Spleen (tissue), 13 donors: ENCODE measurements at places on chromosomes 12 and 14.
A peak's percentile ranks its signal among the peaks of the same experiment; 100 is the strongest.

DNA sequence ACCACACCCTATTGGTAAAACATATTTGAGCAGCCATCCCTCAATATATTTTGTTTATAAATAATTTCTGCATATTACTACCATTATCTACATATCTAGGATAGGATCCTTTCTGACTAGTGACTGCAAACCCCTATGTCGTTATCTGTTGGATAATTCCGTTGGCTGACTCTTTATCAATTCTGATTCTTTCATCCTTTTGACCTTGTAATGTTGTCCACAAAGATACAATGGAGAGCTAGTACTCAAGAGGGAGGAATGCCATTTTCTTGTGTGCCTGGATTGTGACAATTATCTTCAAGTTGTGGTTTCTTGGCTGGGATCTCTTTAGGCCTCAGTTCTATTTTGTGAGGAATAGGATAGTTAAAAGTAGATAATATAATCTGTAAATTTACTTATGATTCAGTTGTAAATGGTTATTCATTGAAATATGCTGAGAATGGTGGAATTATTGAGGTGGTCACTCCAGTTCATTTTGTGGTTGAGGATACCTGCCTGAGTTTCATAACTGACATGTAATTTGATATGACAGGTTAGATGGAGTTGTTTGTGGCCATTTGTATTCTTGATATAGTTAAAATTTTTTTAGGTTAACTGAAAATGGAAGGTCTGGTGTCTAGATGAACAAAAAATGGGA lies 10.1 kb downstream of the CHST11 start:
- peaks cover 100% of the 10 kb centered on the region for H3K4me1 ChIP-seq
- no peak for DNase-seq
- no peak overlapping the region for H3K27ac ChIP-seq
- H3K4me3 ChIP-seq: no peak overlapping the region
- H3K27me3 ChIP-seq: no peaks in the 10 kb centered on the region

DNA sequence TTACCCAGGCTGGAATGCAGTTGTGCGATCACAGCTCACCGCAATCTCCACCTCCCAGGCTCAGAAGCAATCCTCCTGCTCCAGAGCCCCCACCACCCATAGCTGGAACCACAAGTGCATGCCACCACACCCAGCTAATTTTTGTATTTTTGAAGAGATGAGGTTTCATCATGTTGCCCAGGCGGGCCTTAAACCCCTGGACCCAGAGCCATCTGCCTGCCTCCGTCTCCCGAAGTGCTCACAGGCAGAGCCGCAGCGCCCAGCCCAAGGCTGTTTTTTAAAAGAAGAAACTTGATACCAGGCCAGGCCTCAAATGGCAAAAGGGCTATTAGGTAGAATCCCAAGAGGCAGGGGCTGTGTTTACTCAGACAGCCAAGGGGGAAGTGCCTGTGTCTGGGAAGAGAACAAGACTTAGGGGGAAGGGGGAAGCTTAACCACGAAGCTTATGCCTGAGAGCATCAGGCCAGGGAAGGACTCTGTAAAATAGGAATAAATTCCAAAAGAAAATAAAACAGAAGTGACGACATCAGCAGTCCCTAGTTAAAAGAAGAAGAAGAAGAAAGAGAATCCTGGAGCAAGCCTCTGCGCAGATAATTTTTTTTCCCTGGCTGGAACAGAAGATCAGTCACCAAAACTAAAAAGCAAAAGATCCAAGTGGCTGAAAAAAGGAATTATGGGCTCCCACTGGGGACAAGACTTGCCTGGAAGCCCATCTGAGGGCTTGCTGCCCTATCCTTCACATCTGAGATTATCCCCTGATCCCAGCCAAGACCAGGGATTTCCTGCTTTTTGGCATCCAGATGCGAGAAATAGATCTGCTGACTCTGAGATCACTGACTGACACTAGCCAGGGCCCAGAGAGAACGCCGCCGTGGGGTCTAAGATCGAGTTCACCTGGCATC lies 170.5 kb downstream of the NDUFA12 start:
- no peaks in the 10 kb centered on the region for H3K36me3 ChIP-seq
- H3K4me1 ChIP-seq: peaks cover 33% of the 10 kb centered on the region
- H3K4me3 ChIP-seq: no peak overlapping the region
- H3K27ac ChIP-seq: no peak overlapping the region

DNA sequence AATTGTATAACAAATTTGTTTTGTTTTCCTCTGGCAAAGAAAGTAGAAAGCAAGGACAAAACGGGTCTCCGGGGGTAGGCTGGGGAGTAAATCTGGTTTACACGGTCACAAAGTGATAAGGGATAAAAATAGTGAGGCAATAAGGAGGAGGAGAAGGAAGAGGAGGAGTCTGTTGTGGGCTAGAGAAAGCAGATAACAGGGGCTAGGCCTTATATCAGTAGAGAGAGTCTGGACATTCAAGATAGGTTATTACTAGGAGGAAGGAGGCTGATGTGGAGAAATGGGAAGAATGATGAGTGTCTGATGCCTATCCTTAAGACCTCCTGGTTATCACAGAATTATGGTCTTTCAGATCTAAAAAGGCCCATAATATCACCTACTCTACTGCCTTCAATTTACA lies 83.2 kb upstream of the SSTR1 start:
- no peak overlapping the region for H3K27ac ChIP-seq
- DNase-seq: no peak
- H3K36me3 ChIP-seq: no peaks in the 10 kb centered on the region
- no peak overlapping the region for H3K4me3 ChIP-seq
- H3K4me1 ChIP-seq: peaks cover 30% of the 10 kb centered on the region

- H3K27ac ChIP-seq: no peak overlapping the region
- no peak for DNase-seq
- H3K36me3 ChIP-seq: peaks cover 23% of the 10 kb centered on the region
- H3K27me3 ChIP-seq: no peaks in the 10 kb centered on the region
- no peak overlapping the region for H3K4me3 ChIP-seq
Measured at GRCh38 chr12:95874452-95874851, 15.7 kb downstream of the SNRPF start.

DNA sequence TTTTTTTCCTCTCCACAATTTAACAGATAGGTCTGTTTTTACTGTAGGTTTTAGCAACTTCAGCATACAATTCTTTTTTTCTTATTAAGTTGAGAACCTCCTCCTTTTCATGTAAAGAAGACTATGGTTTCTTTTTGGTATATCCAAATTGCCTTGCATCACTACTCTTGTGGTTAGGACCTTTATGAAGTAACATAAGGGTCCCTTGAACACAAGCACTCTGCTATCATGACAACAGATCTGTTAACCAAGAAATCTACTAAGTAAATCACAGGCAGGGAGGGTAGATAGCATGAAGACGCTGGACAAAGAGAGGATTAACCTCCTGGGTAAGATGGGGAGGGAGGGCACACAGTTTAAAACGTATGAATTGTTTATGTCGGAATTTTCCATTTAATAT lies 380.6 kb downstream of the CCDC91 start:
- no peak for DNase-seq
- H3K27me3 ChIP-seq: no peaks in the 10 kb centered on the region
- peak overlapping the region; percentile 39 for H3K27ac ChIP-seq
- H3K4me1 ChIP-seq: no peaks in the 10 kb centered on the region
- H3K4me3 ChIP-seq: no peak overlapping the region
- H3K36me3 ChIP-seq: no peaks in the 10 kb centered on the region

DNA sequence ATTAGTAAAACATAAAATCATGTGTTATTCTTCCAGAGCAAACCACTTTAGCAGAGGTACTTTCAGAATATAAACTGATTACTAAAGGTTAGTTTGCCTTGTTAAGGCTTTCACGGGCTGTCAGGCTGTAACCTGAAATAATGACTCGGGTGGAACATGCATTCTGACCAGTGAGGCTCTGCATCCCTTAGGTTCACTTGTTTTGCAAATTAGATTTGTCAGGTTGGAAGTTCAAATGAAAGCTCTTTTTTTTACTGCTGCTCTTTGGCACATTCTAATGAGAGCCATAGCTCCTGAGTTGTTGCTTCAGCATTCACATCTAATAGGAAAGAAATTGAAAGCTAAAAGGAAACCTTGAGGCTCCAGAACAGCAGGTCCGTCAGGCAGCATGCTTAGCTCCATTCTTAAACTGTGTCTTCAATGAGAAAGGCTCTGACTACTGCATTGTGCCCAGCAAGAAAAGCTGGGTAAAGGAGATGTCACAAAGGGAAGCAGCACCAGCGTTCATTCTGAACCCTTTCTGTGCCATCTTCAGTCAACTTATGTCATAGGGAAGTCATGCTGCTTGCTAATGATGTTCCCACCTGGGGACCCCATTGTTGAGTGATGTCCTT lies 445.5 kb upstream of the FBXO33 start:
- no peak overlapping the region for H3K27ac ChIP-seq
- no peak overlapping the region for H3K4me3 ChIP-seq
- DNase-seq: no peak
- H3K27me3 ChIP-seq: no peaks in the 10 kb centered on the region
- H3K4me1 ChIP-seq: no peaks in the 10 kb centered on the region

DNA sequence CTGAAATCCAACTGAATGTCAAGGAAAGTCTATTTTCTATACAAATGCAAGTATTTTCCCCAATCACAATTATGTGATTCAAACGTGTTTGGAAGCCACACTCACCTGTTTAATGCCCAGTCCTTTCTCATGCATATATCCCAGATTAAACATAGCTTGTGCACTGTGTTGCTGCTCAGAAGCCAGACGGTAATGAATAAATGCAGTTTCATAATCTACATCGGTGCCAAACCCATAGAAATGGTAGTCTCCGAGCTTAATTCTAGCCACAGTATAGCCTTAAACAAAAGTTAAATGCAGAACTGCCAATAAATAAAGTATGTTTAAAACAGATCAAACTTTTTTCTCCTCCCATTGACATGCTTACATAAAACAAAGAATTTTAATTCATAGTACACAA lies 49.5 kb downstream of the SEL1L start:
- no peaks in the 10 kb centered on the region for H3K27me3 ChIP-seq
- DNase-seq: no peak
- H3K27ac ChIP-seq: no peak overlapping the region
- no peak overlapping the region for H3K4me3 ChIP-seq
- no peaks in the 10 kb centered on the region for H3K36me3 ChIP-seq

DNA sequence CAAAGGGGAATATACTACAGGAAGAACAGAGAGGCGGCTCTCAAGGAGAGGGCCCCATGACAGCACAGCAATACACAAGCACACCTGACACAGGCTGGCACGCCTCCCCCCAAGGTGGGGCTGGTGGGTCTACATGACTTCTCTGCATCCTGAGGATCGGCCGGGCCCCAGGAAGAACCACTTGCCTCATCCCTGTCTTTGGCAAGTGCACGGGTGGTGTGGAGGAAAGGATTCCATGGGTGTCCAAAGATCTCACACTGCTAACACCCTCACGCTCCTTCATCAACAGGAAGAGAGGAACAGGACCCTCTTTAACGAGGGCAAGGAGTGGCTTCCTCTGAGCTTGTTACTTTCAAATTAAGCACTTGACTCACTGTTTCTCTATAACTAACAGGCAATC lies 7.3 kb downstream of the VAMP1 start:
- H3K36me3 ChIP-seq: peaks cover 100% of the 10 kb centered on the region
- peaks cover 90% of the 10 kb centered on the region for H3K4me1 ChIP-seq
- H3K27ac ChIP-seq: peak overlapping the region; percentile 91
- no peaks in the 10 kb centered on the region for H3K27me3 ChIP-seq
- H3K4me3 ChIP-seq: no peak overlapping the region
- DNase-seq: no peak

GRCh38 chr12:132160016-132160415 lies 15.8 kb downstream of the NOC4L start:
- peak; percentile 68 for DNase-seq
- peaks cover 14% of the 10 kb centered on the region for H3K27me3 ChIP-seq
- peaks cover 15% of the 10 kb centered on the region for H3K4me1 ChIP-seq

GRCh38 chr12:111767362-111768158 lies 827 bp downstream of the ALDH2 start:
- peaks cover 57% of the 10 kb centered on the region for H3K4me1 ChIP-seq
- peaks cover 4% of the 10 kb centered on the region for H3K36me3 ChIP-seq
- no peaks in the 10 kb centered on the region for H3K27me3 ChIP-seq
- peak overlapping the region; percentile 75 for H3K4me3 ChIP-seq
- H3K27ac ChIP-seq: peak overlapping the region; percentile 82

GRCh38 chr12:120125792-120126634 lies 9.5 kb upstream of the RAB35 start:
- peaks cover 53% of the 10 kb centered on the region for H3K36me3 ChIP-seq
- DNase-seq: no peak
- peak overlapping the region; percentile 67 for H3K27ac ChIP-seq
- H3K4me1 ChIP-seq: peaks cover 49% of the 10 kb centered on the region
- H3K4me3 ChIP-seq: no peak overlapping the region
- H3K27me3 ChIP-seq: no peaks in the 10 kb centered on the region

GRCh38 chr12:63897931-63898330 lies 53.4 kb downstream of the SRGAP1 start:
- no peaks in the 10 kb centered on the region for H3K4me1 ChIP-seq
- no peak for DNase-seq
- H3K36me3 ChIP-seq: no peaks in the 10 kb centered on the region
- no peaks in the 10 kb centered on the region for H3K27me3 ChIP-seq

DNA sequence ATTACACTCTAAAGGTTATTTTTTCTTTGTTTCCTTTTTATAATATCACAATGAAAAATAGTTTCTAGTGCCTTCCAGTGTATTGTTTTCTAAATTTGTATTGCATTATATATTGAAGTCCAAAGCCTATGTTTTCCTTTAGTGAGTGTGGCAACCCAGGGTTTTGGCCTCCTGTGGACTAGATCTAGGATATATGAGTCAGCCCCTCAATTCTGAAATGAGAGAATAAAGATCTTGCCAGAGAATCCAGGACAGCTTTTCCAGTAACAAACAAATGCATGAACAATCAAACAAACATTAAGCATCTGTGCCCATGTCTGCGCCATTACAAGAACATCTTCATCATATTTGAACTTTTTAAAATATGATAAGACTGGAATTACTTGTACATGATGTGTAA lies 70.7 kb upstream of the SSTR1 start:
- no peak overlapping the region for H3K4me3 ChIP-seq
- no peak for DNase-seq
- no peak overlapping the region for H3K27ac ChIP-seq
- no peaks in the 10 kb centered on the region for H3K36me3 ChIP-seq

DNA sequence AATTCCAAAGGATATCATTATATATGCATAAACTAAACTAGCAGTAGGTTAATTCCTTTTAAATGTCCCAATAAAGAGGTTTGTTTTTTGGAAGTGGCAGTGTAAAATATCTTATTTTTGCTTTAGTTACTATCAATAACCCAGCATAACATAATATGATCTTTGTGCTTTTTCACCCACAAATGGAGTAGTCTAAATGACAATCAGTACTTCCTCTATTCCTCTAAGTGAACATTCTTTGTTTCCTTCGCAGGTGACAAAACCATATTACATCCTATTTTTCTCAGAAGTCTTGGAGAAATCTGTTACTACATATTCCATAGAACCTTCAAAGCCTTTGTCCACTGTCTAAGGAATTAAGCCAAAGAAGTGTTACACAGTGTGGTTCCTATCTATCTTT lies 62.5 kb downstream of the MED13L start:
- DNase-seq: no peak
- H3K36me3 ChIP-seq: no peaks in the 10 kb centered on the region
- no peak overlapping the region for H3K27ac ChIP-seq
- peaks cover 88% of the 10 kb centered on the region for H3K4me1 ChIP-seq
- no peak overlapping the region for H3K4me3 ChIP-seq

- peaks cover 12% of the 10 kb centered on the region for H3K4me1 ChIP-seq
- H3K36me3 ChIP-seq: no peaks in the 10 kb centered on the region
- H3K4me3 ChIP-seq: no peak overlapping the region
Measured at GRCh38 chr12:139585-139984, 73.0 kb downstream of the IQSEC3 start.
